Ovary (tissue), 10 donors: ENCODE measurements at places on chromosomes 5 and 9.

DNA sequence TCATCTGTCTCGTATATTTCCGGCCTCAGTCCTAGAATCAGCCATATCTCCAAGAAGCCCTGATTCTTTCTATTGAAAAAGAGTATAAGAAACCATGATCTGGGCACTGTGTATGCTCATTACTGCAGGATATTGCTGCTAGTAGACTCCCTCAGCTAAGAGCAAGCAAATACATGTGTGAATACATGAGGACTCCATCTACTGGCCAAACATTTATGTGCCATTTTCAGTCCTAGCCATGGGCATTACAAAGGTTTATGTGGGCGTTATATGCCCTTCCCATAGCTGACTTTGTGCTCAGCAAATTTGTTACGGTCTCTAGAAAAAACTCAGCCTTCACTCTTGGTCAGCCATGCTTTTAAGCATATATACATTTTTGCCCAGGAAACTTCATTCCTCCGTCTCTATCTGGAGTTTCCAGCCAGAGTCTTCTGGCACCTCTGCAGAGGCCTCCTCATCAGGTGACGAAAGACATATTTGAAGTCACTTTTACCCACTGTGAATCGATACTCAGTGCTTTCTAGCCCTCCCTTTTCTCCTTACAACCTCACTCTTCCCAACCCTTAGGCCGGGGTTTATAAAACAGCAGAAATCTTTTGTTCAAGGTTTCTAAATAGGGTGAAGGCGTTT lies 1495.6 kb upstream of the CDH6 start:
- no peaks in the 10 kb centered on the region for H3K27me3 ChIP-seq
- no peak for DNase-seq
- H3K4me1 ChIP-seq: no peaks in the 10 kb centered on the region
- no peaks in the 10 kb centered on the region for H3K36me3 ChIP-seq

DNA sequence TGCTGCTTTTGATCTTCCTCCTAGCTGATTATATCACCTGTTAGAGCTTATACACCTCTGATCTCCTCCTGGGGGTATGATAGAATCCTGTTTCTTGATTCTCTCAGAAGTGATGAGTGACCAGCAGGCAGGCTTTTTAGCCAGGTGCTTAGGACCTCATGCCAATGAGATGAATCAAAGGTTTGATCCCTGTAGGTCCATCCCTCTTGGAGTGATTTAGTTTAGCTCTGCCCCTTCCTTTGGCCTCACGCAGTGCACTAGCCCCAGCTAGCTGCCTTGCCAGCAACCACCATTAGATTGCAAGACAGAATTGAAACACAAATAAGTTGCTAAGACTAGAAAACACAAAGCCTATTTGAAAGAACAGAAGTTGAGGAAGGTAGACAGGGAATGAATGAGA lies 84.4 kb downstream of the ZSWIM6 start:
- H3K27me3 ChIP-seq: no peaks in the 10 kb centered on the region
- no peak for DNase-seq
- H3K4me1 ChIP-seq: peaks cover 5% of the 10 kb centered on the region
- H3K27ac ChIP-seq: no peak overlapping the region
- H3K36me3 ChIP-seq: no peaks in the 10 kb centered on the region
- no peak overlapping the region for H3K4me3 ChIP-seq

GRCh38 chr5:102866237-102866600 lies 111.1 kb downstream of the PAM start:
- peak overlapping the region; percentile 62 for H3K4me3 ChIP-seq
- DNase-seq: no peak
- H3K4me1 ChIP-seq: no peaks in the 10 kb centered on the region

- no peak overlapping the region for H3K4me3 ChIP-seq
- H3K27me3 ChIP-seq: no peaks in the 10 kb centered on the region
- no peak overlapping the region for H3K27ac ChIP-seq
- H3K36me3 ChIP-seq: no peaks in the 10 kb centered on the region
- H3K4me1 ChIP-seq: peaks cover 1% of the 10 kb centered on the region
These were observed 137.0 kb upstream of the LRRTM2 start for GRCh38 chr5:139012176-139012575.
